Activated CD4-positive, alpha-beta T cell treated with anti-CD3 and anti-CD28 coated beads, Interleukin-2, amount 50 U/mL, for 4 hours (primary cell): ENCODE measurements at places on chromosomes 13 and 19.

DNA sequence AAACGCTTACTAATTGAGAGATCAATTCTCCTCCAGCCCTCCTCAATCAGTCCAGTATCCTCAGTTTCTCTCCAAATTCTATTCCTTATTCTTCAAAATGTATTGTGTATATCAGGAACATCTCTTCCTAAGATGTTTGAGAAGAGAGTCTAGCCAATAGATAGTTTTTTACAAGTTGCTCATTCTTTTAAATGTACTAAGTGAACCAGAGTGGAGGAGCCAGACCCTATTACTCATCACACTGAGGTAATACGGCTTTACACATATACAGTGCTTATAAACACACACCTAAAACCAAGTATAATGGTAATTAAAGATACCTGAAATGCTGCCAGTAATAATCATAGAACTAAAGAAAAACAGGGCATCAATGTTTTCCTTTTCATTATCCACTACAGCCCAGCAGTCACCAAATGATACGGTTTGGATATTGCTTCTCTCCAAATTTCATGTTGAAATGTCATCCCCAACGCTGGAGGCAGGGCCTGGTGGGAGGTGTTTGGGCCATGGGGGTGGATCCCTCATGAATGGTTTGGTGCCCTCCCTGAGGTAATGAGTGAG, 45.2 kb upstream of the HMGB1 start:
- DNase-seq, result no peak

DNA sequence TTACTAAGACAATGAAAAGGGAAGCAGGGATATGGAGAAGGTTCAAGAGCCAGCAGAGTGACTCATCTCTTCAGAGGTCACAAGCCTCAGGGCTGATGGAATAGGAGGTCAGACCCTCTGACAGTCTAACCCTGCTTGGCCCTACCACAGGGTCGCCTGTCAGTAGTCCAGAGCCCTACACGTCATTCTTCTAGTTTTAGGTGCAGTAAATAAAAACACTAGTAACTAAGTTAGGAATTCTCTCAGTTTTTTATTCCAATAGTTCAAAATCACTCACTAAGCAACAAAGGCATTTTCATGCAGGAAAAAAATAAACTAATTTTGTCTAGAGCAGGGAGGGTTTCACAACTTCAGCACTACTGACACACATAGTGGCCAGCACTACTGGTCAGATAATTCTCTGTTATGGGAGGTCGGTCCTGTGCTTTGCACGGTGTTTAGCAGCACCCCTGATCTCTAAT, 27.2 kb downstream of the FOXO1 start:
- no peak for DNase-seq

DNA sequence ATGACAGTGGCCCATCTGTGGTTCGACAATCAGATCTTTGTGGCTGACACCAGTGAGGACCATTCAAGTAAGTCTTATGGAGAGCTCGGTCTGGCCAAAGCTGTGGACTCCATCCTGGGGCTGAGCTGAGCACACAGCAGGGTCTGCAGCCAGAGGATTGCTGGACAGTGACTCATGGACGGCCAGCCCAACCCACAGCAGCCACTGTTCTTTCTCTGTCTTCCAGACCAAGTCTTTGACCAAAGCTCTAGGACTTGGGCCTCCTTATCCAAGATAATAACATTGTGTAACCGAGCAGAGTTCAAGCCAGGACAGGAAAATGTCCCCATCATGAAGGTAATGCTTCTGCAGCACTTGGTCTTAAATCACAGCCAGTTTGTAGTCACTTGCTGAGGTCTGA, 12.4 kb downstream of the ATP12A start:
- no peak for DNase-seq

DNA sequence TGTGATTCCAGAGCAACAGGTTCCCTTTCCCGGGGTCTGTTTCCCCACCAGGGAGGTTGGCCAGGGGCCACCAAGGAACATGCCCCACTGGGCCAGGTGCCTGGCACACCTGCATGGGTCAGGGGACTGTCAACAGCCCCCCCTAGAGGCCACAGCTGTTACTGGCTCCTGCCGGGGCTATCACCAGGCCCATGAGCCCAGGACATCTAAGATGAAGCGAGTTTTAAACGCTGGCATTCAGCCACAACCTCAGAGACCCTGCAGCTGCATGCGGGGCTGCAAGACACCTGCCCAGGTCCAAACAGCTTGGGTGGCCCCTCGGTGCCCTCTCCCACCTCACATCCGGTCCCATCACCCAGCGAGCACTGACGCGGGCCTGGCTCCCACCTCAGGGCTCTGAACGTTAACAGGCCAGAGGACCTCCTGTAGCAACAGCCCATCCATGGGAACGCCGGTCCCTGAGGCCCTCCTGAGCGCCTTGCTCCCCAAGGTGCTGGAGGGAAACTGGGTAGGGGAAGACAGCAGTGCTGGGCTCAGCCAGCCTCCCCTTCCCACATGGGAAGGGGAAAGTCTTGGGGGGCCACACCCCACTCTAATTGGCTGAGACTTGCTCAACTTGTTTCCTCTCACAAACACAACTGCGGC, 12.0 kb downstream of the KHSRP start:
- DNase-seq, result peak; percentile 33

DNA sequence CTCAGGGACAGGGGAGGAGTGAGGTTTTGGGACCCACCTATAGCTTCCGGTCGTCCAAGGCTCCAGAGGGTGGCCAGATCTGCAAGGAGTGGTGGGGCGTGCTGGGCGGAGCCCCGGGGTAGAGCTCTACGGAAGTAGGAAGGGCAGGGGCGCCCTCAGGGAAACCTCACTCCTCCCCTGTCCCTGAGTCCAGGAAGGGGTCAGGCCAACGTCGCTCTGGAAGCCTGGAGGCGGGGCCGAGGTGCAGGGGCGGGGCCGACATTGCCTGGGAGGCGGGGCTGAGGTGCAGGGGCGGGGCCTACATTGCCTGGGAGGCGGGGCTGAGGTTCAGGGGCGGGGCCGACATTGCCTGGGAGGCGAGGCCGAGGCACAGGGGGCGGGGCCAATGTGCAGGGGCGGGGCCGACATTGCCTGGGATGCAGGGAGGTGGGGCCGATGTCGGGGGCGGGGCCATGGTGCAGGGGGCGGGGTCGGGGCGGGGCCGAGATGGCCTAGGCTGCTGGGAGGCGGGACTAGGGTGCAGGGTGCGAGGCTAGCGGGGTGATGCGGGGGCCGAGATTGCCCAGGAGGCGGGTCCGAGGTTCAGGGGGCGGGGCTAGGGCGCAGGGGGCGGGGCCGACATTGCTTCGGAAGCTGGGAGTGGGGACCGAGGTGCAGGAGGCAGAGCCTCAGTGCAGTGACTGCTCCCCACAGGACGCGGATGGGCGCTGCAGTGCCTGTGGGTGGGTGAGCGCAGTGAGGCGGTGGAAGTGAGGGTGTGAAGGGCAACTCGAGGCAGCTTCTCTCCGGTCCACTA, 4.9 kb upstream of the PALM start:
- peak; percentile 37 for DNase-seq

DNA sequence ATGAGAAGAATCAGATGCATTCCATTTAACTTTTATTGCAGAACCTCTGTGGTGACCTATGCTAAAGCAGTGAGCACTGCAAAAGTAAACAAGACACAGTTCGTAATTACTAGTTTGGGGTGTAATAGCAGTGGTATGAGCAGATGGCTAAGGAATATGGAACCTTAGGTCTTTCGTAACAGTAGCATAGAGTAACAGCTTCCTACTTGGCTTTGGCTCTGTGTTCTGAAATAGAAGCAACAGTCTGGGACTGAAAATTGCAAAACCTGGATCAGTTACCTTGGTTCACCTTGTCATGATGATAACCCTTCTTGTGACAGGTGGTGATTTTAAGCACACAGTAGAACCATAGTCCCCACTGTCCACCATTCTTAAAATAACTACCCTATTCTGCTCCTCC, 303.4 kb downstream of the GPC6 start:
- DNase-seq, result no peak

DNA sequence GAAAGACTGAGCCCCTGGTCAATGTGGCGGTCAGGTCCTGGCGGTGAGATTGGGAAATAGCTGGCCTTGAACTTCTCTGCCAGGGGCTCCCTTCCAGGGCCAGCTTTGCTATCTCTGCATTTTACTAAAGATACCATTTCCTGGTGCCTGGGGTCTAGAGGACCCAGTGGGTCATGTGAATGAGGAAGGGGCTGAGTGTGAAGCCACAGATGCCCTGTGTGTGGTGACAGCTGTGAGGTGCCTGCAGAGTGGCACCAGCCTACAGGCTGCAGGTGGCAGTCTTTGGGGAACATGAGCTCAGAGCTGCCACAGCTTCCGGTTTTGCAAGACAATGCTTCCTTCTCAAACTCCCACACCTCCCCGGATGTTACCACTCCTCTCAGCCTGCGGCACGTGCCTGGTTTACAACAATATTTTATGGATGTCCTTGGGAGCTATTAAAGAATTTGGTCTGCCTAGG, 5.2 kb upstream of the MLNR start:
- DNase-seq, result peak; percentile 20

DNA sequence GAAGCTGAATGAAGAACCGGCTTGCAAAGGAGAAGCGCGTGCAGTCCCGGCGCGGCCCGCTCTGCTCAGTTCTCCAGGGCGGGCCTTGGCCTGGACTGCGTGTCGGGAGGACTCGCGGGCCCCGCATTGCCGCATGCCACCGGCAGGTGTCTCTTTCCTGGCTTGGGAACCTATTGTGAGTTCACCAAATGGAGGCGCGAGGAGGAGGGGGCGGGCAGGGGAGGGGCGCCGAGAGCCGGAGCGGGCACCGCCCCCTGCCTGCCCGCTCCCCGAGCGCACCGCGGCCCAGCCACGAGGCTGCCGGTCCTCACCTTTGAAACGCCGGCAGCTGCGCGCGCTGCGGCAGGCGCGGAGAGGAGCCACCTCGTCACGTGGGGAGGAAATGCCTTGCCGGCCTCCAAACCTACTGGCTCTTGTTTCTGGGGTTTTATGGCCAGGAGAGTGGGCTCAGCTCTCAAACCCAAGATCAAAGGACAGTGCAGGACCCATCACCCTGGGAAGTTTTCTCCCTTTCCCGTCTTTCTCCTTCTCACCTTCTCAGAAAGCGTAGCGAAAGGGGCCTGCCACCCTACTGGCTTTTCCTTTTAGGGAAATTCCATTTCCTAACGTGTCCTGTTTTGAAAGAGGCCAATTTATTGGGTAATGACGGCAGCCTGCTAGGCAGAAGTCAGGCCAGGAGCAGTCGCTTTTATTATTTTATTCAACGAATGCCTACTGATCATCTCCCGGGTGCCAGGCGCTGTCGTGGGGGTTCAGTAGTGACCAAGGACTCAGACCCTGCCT, 13.8 kb upstream of the UBE2L5 start:
- DNase-seq, result peak; percentile 93

DNA sequence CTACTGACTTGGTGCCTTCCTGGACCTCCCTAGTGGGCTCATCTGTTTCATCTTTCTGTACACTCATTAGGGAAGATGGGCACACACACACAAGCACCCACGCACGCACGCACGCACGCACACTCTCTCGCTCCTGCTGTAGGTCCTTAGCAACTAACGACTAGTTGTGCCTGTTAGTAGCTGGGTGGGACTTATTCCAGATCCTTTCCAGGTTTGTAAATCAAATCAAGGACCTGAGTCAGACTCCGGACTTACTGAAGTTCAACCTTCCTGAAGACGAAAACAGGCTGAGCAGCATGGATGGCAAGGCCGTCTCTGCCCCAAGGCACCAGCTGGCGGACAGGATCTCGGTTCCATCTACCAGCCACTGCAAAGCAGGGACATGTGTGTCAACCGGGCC, 76.2 kb downstream of the SLC15A1 start:
- no peak for DNase-seq

DNA sequence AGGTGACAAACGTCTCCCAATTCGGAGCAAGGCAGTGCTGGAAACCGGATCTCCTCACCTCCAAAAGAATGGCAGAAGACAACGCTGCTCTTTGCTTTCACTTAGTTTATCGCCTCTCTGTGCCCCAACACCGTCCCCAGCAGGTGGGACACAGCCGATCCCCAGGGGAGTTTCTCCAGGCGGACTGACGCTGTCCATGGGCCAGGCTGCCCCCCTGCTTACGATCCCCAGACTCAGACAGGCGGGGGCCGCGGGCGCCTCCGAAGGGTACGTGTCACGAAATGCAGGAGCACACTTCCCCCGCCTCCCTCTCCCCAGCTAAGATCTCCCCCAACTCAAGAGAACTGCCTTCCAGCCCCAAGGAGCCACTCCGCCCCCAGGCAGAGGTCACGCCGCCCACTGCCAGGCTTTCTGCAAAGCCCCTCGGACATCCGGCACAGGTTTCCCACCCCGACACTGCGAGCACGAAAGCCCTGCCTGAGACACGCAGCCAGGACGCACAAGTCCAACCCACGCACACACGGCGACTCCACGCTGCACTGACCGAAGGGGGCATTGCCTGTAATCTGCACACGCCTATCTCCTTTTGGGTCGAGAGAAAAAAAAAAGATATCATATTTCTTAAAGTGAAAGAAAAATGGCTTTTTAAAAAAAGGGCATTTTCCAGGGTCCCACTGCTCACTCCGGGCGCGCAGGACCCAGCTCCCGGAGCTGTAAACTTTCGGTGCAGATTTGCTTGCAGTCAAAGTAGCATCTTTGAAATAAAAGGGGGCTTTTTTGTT, 2.0 kb downstream of the SPRY2 start:
- no peak for DNase-seq

GRCh38 chr13:91889641-91890040, 491.2 kb downstream of the GPC5 start:
- no peak for DNase-seq

- DNase-seq, result no peak
Observed at GRCh38 chr13:66886264-66886663, 343.9 kb downstream of the PCDH9 start.

DNA sequence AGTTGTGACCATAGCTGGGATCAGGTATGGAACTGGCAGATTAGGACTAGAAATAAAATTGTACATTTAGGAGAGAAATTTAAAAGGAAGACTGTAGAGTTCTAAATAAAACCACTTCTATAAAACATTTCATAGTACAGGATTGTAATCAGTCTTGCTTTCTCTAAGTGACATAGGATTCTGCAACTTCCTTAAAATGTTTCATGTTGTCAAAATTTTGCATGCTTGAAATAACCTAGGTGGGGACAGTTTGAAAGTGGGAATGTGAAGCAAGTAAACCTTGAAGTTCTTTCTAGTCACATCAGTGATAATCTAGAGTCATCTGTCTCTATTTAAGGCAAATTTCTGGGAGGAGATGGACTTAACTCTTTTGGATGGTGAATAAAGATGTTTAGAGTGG, 6.7 kb downstream of the TM9SF2 start:
- DNase-seq, result no peak

DNA sequence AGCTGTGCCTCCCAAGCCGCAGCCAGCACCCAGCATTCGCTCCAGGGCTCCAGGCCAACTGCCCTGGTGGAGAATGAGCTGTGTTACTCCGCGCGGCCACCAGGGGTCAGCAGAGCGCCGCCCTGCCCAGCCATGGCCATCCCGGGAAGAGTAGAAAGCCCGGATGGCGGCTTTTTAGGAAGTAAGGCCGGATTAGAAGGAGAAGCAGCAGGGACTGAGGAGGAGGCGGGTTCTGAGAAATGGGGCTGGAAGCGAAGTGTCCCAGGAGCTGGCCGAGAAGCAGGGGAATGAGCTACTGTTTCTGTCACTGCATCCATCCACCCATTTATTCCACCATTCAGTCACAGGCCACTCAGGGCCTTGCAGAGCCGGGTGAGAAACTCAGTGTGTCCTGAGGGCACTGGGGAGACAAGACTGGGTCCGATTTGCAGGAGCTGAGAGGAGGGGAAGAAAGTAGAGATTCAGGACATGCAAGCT, 6.6 kb upstream of the NPAS1 start:
- peak; percentile 49 for DNase-seq

GRCh38 chr13:103639326-103639725, 573.1 kb upstream of the SLC10A2 start:
- DNase-seq, result no peak

- DNase-seq, result no peak
Observed at GRCh38 chr19:55651236-55651635, 3.2 kb downstream of the CCDC106 start.

GRCh38 chr13:43357564-43357963, 334.2 kb downstream of the DNAJC15 start:
- no peak for DNase-seq

- no peak for DNase-seq
Observed at GRCh38 chr19:13260883-13261653, 110.9 kb downstream of the IER2 start.
